ENCODE measurements at places on chromosomes 3 and 15.

DNA sequence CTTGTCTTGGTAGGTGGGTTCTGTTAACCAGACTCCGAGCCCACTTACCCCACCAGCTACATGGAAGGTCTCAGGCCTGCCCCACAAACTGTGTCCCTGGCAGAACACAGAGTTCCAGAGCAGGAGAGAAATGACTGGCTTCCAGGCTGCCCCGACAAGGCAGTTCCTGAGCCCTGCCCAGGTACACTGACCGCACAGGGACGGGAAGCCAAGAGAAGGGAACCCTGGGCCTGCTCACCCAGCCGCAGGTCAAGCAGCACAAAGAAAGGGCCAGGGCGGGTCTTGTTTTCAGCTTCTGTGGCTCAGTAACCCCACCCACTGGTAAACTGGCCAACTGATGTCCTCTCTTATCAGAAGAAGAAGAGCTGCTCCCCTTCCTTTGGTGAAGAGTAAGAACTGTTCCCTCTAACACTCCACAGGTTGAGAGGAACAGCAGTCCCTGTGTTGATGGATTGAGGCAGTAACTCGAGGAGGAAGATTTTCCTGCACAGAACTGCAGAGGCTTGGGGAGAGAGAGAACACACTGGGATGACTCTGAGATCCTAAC, 68.4 kb downstream of the CRTC3 start:
- DNase-seq = no peak

DNA sequence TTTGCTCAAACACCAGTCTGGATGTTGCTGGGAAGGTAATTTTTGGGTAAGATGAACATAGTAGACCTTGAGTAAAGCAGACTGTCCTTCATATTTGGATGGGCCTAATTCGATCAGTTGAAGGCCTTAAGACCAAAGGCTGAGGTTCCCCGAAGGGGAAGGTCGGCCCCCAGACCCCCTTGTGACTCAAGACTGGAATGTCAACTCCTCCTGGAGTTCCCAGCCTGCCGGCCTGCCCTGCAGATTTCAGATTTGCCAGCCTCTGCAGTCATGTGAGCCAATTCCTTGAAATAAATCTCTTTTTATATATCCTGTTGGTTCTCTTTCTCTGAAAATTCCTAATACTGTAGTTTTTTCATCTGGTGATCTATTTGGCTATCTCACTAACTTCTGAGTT, 146.5 kb downstream of the APBA2 start:
- DNase-seq = no peak

DNA sequence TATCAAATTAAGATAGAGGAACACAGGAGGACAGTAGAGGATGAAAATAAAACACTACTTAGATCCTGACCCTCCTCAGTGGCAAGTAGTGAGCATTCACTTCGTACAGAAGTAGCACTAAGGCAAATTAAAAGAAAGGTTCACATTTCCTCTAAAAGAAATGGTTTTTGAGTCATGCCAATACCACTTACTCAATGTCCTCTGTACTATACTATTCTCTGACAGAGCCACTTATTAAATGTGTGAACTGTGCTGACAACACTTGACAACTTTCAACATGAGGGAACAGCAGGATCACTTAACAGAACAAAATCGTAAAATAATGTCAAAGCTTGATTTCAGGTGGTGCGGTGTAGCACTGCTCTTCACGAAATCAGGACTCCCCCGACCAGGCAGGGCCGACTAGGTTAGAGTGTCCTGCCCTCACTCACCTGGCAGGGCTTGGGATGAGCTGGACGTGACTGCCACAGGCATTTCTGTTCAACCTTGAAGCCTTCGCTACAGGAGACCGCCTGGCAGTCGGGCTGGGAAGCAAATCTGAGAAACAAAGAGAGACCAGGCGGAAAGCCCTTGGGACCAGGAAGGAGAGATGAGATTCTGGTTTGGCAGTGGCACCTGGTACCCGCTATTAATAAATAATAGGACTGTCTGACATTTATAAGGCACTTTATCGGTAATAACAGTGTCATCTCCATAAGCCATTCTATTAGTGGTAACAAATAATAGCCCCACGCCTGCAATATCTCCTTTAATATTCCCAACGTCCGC, 611 bp upstream of the SLC27A2 start:
- DNase-seq = no peak

- no peak for DNase-seq
Observed at GRCh38 chr3:2540115-2540514, 441.4 kb downstream of the CNTN4 start.

DNA sequence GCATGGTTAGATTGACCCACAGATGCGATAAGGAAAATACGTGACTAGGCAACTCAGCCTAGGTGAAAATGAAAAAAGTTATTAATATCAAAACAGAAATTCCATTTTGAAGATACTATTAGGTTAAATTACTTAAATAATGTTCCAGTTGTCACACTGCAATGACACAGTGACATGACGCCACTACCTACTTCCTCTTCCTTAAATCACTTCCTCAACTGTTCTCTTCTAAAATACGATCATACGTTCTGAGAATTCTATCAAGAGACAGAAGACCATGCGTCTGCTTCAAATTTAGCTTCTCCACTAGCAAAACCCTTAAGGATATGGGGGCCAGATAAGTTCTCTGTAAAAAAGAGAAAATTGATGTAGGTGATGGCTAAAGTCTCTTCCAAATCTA, 18.2 kb downstream of the CMTM6 start:
- DNase-seq = no peak

GRCh38 chr3:45826321-45826720, 15.6 kb downstream of the LZTFL1 start:
- no peak for DNase-seq

DNA sequence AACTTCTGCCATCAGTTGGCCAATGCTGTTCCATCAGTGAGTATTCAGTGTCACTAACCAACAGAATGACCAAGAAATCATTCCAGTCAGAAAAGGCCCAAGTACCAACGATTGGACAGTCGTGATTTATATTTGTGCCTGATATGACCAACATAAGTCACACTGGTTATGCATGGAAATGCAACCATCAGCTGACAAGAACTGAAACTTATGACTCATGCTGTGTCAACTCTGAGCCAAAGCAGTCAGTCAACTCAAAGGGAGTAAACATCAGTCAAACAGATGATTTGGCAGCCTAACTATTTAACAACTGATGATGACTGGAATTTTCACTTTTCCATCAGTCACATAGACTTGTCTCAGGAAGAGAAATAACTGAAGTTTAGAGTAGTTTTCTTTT, 142.4 kb downstream of the ANXA2 start:
- no peak for DNase-seq

DNA sequence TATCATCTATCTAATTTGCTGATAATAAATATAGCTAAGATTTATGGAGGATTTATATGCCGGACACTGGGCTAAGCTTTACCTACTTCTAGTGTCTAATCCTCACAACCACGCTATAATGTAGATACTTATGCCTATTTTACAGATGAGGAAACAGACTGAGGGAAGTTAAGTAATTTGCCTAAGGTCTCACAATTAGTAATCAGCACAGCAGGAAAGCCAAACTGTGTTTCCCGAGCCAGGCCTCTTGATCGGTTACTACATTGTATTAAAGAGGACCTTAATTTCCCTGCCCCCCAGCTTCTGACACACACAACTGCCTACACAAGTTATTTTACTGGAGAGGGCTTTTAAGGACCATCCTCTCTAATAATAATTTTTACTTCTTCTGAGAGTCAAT, 40.9 kb downstream of the ONECUT1 start:
- no peak for DNase-seq

GRCh38 chr15:100221471-100222348, 120.1 kb downstream of the ADAMTS17 start:
- DNase-seq = no peak
